ENCODE measurements at places on chromosomes 13 and 19. TPM values are rescaled to one million over a fixed set of nuclear protein-coding genes. Genes with fewer than 3 reads are reported as not detected.

The UTP14C gene
- 8.8 TPM for polyA plus RNA-seq

The COL4A1 gene
- 53.0 TPM for polyA plus RNA-seq

The FAM124A gene
- 7.7 TPM for polyA plus RNA-seq

The FPR3 gene
- polyA plus RNA-seq, result 1.1 TPM

The CDX2 gene
- polyA plus RNA-seq, result not detected

The IRGC gene
- polyA plus RNA-seq, result not detected

DNA sequence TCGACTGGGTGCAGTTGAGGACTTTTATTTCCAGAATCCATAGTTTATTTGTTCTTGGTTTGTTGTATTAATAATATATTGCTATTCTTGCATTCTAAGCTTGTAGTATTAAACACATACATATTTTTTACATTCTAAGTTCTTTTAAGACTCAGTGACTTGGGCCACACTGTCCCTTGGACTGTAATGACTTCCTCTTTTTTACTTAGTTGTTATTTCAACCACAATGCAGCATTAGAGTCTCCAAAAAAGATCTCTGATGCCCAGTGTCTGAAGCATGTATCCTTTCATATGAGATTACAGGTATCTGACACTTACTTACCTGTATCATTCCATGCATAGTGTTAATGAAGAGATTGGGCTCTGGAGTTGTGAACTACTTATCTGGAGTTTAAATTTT, 864.9 kb upstream of the PCDH20 start:
- no peak overlapping the region for H3K4me3 ChIP-seq
- H3K27ac ChIP-seq, result no peak overlapping the region
- no peak for DNase-seq
- H3K4me1 ChIP-seq, result no peaks in the 10 kb centered on the region

DNA sequence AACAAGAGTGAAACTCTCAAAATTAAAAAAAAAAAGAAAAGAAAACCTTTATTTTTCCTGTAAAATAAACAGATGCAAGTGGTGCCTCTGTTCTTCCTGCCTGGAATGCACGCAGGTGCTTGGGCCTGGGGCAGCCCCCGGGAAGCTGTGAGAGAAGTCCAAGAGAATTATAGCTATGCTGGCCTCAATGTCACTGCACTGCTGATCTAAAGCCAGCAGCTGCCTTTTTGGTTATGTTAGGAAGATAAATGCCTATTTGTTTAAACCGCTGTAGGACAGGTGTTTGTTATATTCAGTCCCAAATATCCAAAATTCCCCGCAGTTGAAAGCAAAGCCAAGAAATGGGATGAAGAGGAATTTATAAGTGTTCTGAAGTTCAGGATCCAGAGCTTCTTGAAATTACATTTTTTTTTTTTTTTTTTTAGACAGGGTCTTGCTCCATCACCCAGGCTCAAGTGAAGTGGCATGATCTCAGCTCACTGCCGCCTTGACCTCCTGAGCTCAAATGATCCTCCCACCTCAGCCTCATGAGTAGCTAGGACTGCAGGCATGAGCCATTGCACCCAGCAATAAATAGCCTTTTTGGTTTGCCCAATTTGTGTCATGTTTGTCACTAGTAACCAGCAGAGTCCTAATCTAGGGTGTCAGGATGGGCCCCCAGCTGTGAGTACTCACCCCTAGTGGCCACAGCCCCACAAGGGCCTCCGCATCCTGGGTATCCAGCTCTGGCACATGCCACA, 2.2 kb downstream of the RINL start:
- no peaks in the 10 kb centered on the region for H3K36me3 ChIP-seq
- DNase-seq, result no peak
- no peak overlapping the region for H3K4me3 ChIP-seq
- no peaks in the 10 kb centered on the region for H3K4me1 ChIP-seq

DNA sequence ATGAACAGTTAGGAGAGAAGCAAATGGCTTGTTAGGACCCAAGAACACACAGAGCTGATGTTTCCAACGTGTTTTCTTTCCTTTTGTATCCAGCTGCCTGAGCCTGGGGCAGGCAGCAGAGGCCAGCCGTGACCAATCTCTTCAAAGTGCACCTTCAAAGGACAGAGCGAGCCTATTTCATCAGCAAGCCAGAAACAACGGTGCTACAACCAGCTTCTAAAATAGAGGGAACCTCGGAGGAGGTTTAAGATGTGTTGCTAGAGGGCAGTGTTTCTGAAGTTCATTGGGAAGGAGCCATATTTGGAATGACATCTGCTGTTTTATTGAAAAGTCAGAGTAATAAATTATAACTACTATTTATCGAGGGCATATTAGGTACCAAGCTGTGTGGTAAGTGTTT, 56.2 kb upstream of the RFC3 start:
- H3K4me3 ChIP-seq, result no peak overlapping the region
- H3K36me3 ChIP-seq, result no peaks in the 10 kb centered on the region
- no peak overlapping the region for H3K27ac ChIP-seq
- DNase-seq, result peak; percentile 47
- no peaks in the 10 kb centered on the region for H3K4me1 ChIP-seq
- H3K27me3 ChIP-seq, result no peaks in the 10 kb centered on the region

DNA sequence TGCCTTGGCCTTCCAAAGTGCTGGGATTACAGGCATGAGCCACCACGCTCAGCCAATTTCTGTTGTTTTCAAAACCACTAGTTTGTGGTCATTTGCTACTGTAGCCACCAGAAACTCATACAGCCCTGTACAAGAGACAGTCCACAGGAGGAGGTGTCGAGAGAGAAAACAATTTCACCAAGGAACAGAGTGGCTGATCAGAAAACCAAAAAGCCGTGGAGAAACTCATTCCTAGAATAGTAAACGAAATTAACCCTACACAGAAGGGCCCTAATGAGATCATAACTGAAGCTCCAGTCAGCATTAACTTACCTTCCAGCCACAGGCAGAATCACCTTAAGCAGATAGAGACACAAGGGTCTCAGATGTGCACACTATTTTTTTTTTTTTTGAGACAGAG, 3.8 kb upstream of the CCDC124 start:
- no peaks in the 10 kb centered on the region for H3K4me1 ChIP-seq
- no peaks in the 10 kb centered on the region for H3K36me3 ChIP-seq
- no peaks in the 10 kb centered on the region for H3K27me3 ChIP-seq
- H3K4me3 ChIP-seq, result no peak overlapping the region
- H3K27ac ChIP-seq, result no peak overlapping the region

DNA sequence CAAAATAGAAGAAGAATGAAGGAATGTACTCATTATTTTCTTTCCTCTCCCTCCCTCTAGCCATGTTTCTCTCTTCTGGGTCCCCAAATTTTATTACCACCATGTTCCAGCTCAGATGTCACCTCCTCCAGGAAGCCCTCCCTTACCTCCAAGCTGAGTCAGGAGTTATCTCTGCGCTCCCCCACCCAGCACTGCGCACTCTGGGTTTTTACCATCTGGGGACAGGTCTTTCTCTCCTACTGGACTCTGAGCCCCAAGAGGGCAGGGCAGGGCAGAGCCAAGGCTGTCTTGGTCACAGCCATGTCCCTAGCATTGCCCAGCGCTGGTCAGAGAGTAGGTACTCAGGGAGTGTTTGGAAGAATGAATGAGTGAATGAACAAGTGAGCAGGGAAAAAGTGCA, 2.9 kb downstream of the GNG8 start:
- H3K36me3 ChIP-seq, result no peaks in the 10 kb centered on the region
- no peak overlapping the region for H3K27ac ChIP-seq
- no peak overlapping the region for H3K4me3 ChIP-seq

- no peak overlapping the region for H3K27ac ChIP-seq
- H3K4me1 ChIP-seq, result no peaks in the 10 kb centered on the region
- H3K36me3 ChIP-seq, result peaks cover 2% of the 10 kb centered on the region
- no peaks in the 10 kb centered on the region for H3K27me3 ChIP-seq
Observed at GRCh38 chr13:102873653-102874052, 27.8 kb downstream of the ERCC5 start.

- no peaks in the 10 kb centered on the region for H3K4me1 ChIP-seq
- H3K27me3 ChIP-seq, result no peaks in the 10 kb centered on the region
- H3K4me3 ChIP-seq, result no peak overlapping the region
- peak overlapping the region; percentile 68 for H3K27ac ChIP-seq
- no peak for DNase-seq
Observed at GRCh38 chr13:40116008-40116407, 460.5 kb downstream of the COG6 start.

DNA sequence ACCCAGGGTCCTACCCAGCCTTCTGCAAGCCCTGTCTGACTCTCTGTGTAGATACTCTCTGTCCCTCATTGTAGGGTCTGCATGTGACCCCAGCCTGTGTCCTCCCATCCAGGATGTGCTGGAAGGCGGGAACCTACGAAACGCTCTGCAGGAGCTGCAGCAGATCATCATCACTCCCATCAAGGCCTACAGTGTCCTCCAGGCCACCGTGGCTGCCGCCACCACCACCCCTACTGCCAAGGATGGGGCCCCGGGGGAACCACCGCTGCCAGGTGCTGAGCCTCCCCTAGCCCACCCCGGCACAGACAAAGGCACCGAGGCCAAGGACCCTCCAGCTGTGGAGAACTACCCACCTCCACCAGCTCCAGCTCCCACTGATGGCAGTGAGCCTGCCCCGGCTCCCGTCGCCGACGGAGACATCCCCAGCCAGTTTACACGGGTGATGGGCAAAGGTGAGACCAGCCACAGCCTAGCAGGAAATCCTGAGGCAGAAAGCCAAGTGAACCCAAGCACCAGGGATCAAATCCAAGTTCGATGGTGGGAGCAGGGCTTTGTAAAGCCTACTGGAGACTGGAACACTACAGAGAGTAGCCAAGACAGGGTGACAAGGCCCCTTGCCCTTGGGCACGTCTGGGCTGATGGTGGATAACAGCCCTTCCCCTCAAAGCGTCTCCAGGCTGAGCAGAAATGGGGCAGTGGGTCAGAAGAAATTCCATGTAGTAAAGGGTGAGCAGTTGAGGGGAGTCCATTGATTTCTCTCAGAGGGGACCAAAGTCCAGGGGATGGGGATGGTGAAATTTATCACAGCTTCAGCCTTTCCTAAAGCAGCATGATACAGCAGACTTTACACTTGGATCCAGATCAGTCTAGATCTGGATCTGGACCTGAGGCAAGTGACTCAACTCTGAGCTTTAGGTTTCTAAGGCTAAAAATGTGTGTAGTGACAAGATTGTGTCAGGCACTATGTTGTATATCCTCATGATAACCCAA, 13.2 kb downstream of the PAF1 start:
- H3K27ac ChIP-seq, result no peak overlapping the region
- peaks cover 54% of the 10 kb centered on the region for H3K36me3 ChIP-seq
- H3K27me3 ChIP-seq, result no peaks in the 10 kb centered on the region

DNA sequence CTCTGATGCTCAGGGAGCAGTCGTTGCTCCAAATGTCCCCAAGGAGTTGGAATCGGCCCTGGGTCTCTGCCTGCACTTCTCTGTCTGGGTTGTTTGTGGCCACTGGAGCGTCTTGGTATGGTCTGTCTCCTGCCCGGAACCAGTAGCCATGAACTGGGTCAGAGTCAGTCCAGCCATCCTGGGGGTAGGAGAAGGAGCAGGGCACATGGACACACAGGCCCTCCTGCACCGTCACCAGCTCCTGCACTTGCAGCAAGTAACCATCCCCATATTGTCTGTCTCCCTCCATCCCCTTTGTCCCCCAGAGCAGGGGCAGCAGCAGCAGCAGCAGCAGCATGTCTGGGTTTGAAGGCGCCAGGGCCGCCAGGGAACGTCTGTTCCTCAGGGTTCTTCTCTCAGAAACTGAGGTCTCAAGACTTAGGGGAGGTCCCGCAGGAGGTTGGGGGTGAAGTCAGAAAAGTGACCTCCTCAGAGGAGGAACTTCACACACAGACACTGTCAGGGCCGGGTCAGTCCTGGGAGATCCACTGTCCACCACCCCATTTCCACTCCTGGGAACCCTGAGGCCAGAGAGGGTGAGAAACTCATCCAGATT, at the start of gene SIGLEC8:
Gene SIGLEC8, minus strand, starts transcription at position 404 of the 595 bp plus-strand sequence. Its CDS starts 67 bp downstream, at position 337.
- no peak within 1 kb of the TSS for H3K4me3 ChIP-seq
- DNase-seq, result no peak
- H3K27ac ChIP-seq, result no peak within 1 kb of the TSS
- H3K36me3 ChIP-seq, result no peaks in the 10 kb centered on the region
- H3K27me3 ChIP-seq, result no peaks in the 10 kb centered on the region

- H3K27me3 ChIP-seq, result no peaks in the 10 kb centered on the region
- H3K27ac ChIP-seq, result no peak overlapping the region
- no peaks in the 10 kb centered on the region for H3K36me3 ChIP-seq
- H3K4me1 ChIP-seq, result peaks cover 9% of the 10 kb centered on the region
Observed at GRCh38 chr13:21733475-21734263, 62.8 kb downstream of the FGF9 start.
